WTC11 (cell line): ENCODE measurements at places on chromosomes 3 and 15. TPM values are rescaled to one million over a fixed set of nuclear protein-coding genes. Genes with fewer than 3 reads are reported as not detected.

DNA sequence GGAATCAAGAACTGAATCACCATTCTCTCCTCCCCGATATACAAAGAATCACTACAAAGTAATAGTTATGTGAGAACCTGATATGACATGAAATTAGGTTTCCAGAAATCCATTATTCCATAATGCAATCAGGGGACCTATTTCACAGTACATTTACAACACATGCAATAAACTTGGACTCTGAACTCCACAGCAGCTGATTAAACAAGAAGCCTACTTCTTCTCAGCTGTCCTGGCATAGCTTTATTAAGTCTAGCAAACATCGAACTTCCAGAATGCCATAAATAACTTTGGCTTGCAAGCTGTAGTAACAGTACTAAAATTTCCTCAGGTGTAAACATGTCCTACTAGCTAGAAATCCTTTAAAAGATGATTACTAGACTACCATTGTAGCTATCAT is 17.8 kb downstream of the PDCD10 start:
- no peak overlapping the region for H3K4me3 ChIP-seq
- H3K27ac ChIP-seq, result no peak overlapping the region
- H3K36me3 ChIP-seq, result peaks cover 62% of the 10 kb centered on the region
- peaks cover 4% of the 10 kb centered on the region for H3K4me1 ChIP-seq

DNA sequence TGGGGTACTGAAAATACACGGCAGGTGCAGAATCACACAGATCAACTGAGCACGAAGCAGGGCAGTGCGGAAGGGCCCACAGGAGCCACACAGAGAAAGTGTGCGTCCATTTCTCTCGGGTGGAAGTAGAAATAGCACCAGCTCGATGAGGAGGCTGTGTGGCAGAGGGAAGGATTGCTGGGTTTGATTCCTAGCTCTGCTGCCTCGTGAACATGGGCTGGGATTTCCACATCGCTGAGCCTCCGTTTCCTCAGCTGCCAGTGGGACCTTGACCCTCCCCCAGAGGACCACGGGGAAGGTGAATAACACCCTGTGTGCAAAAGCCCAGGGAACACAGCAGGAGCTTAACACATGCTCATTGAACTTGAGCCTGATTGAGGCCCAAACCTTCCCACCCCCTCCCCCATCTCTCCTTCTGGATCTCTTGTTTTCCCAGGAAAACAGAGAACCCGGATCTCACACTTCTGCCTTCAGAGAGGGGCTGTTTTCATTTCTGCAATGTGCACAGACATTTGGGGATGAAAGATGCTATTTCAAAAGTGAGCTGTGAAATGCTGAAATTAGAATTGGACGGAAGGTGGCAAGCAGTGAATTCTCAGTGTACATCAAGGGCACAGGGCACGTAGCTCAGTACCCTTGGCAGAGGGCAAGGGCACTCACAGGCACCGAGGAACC is 38.4 kb downstream of the ABTB1 start:
- H3K27me3 ChIP-seq, result no peaks in the 10 kb centered on the region; the same call in 1 of the 2 replicates
- no peak overlapping the region for H3K27ac ChIP-seq
- H3K36me3 ChIP-seq, result no peaks in the 10 kb centered on the region

GNB4 gene
- 33.8 to 38.2 TPM (median 36.7 TPM) in 3 replicates for total RNA-seq

ASB14 gene
- not detected in 3 replicates for total RNA-seq
